ENCODE measurements at places on chromosomes 1 and 21.

DNA sequence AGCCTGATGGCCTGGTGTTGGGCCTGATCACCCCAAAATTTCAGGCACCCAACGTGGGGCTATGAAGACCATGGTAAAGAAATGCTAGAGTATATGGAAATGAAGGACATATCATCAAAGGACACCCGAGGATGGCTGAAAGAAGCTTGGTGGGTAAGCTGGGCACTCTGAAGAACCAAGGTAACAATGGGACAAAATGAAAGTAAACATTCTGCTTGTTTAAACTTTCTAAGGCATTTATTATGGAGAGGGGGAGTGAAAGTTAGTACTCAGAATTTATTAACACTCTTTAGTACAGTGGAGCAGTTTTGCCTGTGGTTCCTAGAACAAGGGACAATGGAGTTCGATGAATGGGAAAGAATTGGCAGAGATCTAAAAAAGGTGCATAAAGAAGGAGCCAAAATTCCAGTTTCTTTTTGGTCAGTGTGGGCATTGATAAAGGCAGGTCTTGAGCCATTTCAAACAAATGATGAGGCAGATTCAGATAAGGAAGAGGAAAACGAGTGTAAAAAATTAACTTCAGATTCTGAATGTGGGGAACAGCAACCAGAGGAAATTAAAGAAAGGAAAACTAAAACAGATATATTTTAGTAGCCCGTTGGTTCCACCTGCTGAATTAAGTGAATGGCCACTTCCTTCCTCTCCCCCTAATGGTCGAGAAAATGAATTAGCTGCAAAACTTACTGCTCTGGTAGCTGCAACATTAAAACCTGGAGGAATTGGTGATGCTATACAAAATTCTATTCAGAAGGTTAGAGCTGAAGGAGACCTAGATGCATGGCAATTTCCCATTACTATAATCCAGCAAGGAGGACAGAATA is 8.4 kb upstream of the PM20D1 start:
- no peak for DNase-seq

GRCh38 chr1:104768466-104768865 is 1018.8 kb downstream of the AMY1C start:
- no peak for DNase-seq

GRCh38 chr1:84159533-84160240 is 15.6 kb downstream of the PRKACB start:
- no peak for DNase-seq

DNA sequence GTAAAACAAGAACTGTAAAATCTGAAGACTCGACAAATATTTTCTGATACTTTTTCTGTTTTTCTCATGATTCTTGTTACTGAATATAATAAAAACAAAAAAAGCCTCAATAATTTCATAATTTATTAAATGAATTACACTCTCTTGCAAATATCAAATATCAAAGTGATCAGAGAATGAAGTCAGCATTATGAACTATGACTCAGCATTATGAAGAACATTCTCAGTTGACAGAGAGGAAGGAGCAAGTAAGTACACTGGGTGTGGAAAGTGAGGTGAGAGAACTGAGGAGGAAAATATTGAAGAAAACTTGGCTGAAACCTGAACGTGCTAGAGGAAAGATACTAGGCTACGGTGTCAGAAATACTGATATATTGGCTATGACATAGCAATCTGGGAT is 529.5 kb downstream of the KCNT2 start:
- peak; percentile 20 for DNase-seq

DNA sequence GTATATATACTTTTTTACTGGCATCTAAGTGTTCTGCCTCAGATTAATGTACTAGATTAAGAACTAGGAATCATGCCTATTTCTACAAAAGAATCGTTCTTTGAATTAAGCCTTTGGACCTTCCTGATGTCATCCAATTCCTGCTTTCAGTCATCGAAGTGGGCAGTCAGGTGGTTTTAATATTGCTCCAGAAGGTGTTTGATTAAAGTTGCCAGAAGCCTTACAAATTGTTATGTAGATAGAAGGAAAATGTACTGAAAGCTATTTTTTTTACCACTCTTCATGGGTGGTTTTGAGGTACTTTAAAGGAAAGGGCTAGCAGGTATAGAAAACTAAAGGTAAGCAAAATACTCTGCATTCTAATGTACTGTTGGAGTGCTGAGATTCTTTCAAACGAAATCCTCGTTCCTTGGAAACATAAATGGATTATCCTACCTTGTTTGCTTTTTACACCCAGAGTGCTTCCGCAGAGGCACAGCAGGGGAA is 716 bp downstream of the CTBS start:
- DNase-seq = no peak

DNA sequence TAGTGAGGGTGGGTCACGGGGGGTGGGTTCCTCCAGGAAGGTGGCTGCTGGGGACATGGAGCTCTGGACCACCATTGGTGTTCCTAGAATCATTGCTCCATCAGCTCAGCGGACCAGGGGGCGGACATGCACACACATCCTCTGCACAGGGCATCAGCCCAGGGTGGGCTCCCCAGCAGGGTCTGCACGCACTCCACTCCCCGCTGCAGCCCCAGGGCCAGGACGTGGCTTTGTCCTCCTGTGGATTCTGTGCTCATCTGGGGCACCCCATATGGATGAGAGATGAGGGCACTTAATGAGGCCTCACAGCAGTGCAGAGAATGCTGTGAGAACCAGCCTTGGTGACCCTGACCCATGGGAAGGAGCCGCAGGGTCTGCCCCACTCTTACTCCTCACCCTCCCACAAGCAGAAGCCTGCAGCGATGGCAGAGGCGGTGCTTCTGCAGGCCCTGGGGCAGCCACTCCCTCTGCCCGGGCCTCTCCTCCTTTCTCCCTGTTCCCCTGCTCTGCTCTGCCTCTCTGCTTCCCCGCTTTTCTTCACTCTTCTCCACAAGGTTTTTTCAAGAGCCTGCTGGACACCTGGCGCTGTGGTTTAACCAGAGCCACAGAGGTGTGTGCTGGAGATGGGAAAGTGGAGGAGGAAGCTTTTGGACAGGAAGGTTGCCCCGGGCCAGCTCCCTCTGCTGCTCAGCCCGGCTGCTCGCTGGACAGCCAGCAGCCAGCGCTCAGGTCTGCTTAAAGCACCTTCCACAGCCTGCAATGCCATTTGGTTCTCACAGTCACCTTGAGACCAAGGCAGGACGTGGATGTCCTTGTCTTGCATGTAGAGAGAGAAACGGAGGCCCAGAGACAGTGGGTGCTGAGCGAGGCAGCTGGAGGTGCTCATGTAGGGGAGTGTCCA is 26.3 kb upstream of the PCBP3 start:
- no peak for DNase-seq

DNA sequence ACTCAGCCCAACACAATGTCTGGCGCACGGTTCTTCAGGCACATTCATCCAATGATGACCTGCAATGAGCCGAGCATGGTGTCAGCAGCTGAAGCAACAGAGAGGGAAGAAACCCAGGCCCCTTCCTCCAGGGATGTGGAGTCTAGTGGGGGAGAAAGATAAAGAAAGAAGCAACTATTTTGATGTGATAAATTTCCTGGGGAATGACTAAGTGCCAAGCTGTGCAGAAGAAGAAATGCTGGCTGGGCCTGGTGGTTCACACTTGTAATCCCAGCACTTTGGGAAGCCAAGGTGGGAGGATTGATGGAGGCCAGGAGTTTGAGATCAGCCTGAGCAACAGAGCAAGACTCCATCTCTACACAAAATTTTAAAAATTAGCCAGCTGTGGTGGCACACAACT is 561.8 kb downstream of the KIF26B start:
- no peak for DNase-seq

DNA sequence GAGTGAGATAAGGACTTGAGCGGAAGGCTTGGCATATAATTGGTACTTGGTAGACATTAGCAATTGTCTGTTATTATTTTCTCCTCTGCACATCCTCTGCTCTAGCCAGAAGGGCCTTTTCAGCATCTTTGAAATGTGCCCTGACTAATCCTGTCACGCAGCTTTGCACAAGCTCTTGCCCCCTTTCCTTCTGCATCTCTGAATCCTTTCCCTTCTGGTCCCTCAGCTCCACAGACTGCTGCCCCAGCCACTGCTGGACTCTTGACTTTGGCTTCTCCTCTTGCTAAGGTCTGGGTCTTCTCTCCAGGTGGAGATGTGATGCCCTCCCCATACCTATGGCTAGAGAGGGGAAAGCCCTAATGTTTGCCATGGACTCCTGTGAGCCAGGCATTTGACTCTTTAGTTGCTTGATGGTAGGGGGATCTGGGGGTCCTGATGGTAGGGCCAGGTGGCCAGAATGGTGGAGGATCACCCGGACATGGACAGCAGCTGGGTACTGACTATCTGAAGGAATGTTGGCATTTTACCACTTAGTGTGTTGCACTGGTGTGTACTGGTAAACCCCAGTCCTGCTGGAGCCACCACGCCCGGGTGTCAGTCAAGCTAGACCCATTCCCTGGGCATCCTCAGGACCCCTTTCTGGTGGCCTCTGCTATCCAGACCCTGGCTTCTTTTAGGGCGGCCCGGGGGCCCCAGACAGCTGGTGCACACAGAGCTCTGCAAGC is 4.4 kb downstream of the HPCA start:
- no peak for DNase-seq

GRCh38 chr1:208221291-208221622 is 22.9 kb downstream of the PLXNA2 start:
- no peak for DNase-seq

GRCh38 chr1:156838972-156839371 is 19.9 kb downstream of the INSRR start:
- DNase-seq = no peak

DNA sequence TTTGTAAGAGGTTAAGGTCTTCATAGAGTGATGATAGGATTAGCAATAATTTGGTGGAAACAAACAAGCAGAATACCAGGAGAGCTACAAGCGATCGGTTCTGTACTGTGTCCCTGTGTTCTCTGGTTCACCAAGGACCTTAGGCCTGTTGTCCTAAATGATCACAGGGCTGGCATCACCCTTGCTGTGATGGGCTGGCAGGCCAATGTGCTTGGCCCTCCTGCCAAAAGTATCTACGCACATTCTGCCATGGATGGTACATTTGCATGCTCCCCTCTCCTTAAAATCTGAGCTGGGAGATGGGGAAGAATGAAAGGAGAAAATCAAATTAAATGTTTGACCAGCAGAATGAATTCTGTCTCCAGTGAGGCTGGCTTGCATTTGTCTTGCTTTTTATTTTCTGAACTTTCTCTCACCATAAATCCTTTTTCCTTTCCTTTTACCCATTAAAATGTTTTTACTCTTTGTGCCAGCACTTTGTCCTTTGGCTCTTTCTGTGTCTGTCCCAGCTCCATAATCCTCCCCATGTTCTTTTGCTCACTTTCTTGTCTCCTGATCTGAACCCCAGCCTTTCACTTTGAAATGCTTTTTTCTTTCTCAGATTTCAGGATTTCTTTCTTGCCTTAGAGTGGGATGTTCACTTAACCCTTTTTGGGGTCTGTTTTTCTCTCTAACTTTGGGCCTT is 51.7 kb downstream of the PBX1 start:
- DNase-seq = no peak

DNA sequence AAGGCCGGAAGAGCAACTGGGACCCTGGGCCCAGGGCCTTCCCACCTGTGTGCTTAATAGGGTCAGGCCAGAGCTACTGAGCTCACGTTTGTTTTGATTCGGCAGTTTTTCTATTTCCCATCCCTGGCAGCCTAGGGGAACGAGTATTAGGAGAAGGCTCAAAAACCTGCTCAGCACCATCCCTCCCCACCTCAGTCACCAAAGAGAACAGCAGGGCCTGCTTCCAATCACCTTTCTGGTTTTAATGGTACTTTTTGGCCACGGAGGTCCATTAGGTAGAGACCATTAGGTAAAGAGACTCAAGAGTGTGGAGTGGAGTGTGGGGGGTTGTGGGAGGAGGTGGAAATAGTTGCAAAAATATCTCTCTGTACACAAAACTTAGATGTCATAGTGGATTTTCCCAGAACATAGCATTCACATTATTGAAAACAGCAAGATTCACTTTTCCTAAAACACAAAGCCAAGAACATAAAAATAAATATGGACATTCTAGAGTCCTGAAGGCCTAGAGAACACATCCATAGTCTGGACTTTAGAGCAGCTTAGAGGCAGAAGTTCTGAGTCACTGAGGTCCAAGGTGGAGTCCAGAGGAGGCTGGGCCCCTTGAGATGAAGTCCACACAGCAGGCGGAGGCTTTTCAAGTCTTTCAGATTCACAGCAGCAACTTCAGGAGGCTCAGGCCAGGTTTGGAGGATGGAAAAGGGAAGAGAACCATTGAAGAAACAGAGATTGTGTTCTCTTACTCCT is 19.5 kb downstream of the NUAK2 start:
- DNase-seq = peak; percentile 68

GRCh38 chr1:247487057-247487456 is 29.2 kb upstream of the OR2B11 start:
- DNase-seq = peak; percentile 10

DNA sequence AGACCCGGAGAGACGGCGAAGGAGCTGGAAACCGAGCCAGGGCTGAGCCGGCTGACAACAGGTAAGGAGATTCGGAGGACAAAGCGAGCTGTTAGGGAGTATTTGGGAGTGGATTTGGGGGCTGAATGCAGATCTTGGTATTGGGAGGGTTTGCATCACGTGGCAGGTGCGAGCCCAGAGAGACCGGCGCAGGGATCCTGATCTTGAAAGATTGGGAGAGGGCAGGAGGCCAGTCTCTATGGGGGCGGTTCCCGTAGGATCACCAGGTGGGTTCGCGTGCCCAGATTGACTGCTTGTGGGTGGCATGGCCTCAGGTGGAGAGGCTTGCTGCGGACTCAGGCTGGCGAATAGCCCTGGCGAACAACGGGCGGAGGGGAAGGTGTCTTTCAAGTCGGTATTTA is 204 bp downstream of the CIART start:
- no peak for DNase-seq

DNA sequence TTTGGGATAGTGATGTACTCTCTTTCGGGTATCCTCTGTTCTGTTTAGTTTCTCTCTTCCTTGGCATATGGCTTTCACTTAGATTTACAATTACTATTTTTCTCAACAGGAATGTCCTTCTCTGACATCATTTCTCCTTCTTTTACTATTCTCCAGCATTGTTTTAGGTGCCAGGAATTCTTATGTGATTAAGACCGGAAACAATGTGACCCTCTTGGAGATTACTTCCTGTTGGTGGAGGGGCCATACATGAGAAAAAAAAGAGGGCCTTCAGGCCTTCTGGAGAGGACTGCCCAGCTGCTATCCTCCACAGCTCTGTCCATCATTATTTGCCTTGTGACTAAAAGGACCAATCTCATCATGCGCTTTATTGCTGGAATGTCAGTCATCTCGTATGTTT is 50.4 kb upstream of the ADAMTS5 start:
- DNase-seq = no peak

DNA sequence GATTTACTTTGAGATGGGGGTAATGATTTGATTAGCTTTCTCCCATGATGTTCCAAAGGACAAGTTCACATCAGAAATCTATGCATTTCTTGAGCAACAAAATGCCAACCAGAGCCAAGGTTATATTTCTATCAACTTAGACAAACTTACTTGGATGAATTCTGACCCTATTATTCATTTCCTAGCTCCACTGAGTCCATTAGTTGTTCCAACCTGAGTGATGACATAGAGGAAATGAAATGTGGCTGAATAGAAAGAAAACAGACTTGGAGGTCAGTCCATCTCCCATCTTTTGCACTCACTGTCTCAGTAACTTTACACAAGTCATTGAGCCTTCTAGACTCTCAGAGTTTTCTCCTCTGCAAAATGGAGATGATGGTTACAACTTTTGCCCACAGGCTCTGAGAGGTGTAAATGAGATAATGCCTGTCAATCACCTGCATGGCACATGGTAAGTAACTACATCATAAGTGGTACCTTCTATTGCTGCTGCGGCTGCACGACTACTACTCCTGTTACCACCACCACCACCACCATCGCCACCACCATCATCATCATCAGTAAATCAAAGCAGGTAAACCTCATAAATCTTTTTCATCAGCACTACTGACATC is 98.2 kb downstream of the PTPN14 start:
- DNase-seq = peak; percentile 63

Data from astrocyte of the spinal cord (primary cell).